Smooth muscle cell of the coronary artery (primary cell): ENCODE measurements at places on chromosomes 2 and 18. TPM values are rescaled to one million over a fixed set of nuclear protein-coding genes. Genes with fewer than 3 reads are reported as not detected.

The RAMP1 gene
- total RNA-seq = 0.83 and 1.6 TPM in 2 replicates

The KRTCAP3 gene
- total RNA-seq = not detected in 2 replicates

The DSC2 gene
- total RNA-seq = 0.23 TPM in 1 of 2 replicates, not detected in the other

The GPR39 gene
- 0.98 and 6.2 TPM in 2 replicates for total RNA-seq

The KCNJ3 gene
- under 0.01 TPM in 1 of 2 replicates, not detected in the other for total RNA-seq

The PIEZO2 gene
- total RNA-seq = 2.1 and 5.3 TPM in 2 replicates

The CLEC4F gene
- total RNA-seq = not detected in 2 replicates

The TGFA gene
- 1.7 TPM in 1 of 2 replicates, not detected in the other for total RNA-seq

The CNDP2 gene
- total RNA-seq = 53.2 and 57.4 TPM in 2 replicates

The ANTXR1 gene
- total RNA-seq = 48.0 and 90.3 TPM in 2 replicates

The SCN7A gene
- 0.15 TPM in 1 of 2 replicates, not detected in the other for total RNA-seq

The MEIS1 gene
- 29.5 and 44.2 TPM in 2 replicates for total RNA-seq

The FHOD3 gene
- 7.0 and 7.7 TPM in 2 replicates for total RNA-seq

The CNNM4 gene
- 2.5 and 2.7 TPM in 2 replicates for total RNA-seq
